Stimulated activated CD4-positive, alpha-beta T cell treated with anti-CD3 and anti-CD28 coated beads, Interleukin-1b, Interleukin-23, amount 100 ng/mL, for 1 hour (primary cell): ENCODE measurements at places on chromosomes 16 and 17.

- no peak for DNase-seq
Observed at GRCh38 chr17:337866-338265, 14.7 kb downstream of the RPH3AL start.

DNA sequence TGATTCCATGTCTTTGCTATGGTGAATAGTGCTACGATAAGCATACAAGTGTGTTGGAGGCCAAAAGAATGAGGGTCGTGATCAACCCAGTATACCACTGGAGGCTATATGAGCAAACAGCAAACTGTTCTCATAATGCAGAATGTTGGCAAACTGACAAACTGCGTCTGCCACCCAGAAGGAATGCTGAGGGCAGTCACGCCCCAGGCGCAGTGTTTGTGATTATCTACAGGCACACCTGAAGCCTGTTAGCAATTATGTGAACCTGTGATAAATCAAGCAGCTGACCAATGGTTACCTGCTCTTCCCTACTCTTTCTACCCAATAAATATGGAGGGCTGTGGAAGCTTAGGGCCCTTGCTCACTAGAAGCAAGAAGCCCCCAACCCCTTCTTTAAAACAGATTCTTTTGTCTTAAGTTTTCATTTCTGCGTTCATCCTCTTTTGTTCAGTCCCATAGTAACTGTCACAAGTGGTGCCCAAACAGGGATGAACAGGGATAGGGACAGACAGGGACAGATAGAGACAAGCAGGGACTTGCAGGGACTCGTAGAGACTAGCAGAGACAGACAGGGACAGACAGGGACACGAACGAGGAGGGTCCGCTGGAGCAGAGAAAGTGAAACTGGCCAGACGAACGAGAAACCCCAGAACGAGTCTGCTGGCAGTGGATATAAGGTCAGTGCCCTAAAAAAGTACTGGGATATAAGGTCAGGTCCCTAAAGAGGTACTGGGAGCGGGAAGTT lies 25.1 kb downstream of the CD300LG start:
- no peak for DNase-seq

GRCh38 chr17:2081564-2081963 lies 26.7 kb downstream of the HIC1 start:
- DNase-seq: no peak

- DNase-seq: no peak
Observed at GRCh38 chr16:87380403-87380802, 3.2 kb downstream of the FBXO31 start.

GRCh38 chr16:28544998-28545397 lies 6.2 kb upstream of the NUPR1 start:
- no peak for DNase-seq

DNA sequence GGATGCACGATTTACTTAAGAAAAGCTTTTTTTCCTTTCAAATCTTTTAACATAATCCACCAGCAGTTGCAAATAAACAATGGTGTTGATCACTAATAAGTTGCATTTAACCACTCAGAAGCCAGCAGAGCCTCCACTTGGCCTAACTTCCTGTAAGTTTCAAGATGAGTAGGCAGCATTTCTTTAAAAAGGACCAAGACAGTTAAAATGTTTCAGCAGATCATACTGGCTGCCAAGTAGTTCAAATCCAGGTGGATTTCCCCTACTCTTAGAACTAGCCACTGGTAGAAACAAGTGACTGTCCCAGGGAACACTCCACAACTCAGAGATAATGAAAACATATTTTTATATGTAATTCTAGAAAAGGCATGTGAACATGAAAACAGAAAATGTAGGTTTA lies 17.0 kb upstream of the RFFL start:
- no peak for DNase-seq

- no peak for DNase-seq
Observed at GRCh38 chr17:10117581-10118001, 80.8 kb downstream of the GAS7 start.

DNA sequence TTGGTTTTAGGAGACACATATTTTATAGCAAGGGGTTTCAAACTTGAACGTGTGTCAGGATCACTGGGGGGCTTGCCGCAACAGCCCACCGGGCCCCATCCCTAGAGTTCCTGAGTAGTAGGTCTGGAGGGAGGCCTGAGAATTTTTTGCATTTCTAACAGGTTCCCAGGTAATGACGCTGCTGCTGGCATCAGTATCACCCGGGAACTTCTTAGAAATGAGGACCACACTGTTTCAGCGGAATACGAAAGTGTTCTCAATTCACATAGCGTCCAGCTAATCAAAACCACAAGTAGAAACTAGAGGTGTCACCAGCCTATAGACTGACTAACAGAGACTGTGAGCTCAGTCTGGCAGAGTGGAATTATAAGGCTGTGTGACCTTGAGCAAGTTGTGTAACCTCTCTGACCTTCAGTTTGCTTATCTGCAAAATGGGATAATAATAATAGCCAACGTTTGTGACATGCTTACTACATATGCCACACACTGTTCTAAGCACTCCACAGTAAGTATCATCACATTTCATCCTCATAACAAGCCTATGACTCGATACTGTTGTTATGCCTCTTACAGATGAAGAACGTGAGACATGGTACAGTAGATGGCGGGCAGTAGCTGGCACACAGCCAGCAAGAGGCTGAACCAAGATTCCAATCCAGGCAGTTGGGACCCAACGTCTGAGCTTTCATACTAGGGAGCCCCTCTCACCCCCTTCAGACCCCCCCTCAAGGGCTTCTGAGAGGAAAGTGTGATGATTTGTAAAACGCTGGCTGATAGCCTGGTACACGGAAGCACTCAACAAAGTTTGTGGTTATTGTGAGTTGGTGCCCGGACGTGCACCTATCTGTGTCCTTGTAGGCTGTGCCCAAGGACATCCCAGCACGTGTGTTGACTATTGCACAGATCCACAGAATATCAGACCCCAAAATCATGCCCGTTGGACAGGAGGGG lies 4.6 kb upstream of the ICAM2 start:
- DNase-seq: no peak

DNA sequence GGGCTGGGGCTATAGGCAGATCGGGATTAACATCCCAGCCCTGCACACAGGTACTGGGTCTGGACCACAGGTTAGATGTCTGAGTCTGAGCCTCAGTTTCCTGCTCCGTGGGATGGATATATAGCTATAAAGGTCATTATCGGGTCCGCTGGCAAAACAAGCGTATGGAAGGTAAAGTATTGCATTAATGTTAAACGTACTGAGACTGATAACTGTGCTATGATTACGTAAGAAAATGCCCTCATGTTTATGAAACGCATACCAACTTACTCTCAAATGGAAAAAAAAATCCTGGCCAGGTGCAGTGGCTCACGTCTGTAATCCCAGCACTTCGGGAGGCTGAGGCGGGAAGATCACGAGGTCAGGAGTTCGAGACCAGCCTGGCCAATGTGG lies 135.2 kb downstream of the CCDC182 start:
- DNase-seq: no peak

GRCh38 chr16:63185235-63185780 lies 1149.1 kb upstream of the CDH8 start:
- no peak for DNase-seq

GRCh38 chr16:67702130-67702529 lies 17.0 kb downstream of the GFOD2 start:
- DNase-seq: no peak

DNA sequence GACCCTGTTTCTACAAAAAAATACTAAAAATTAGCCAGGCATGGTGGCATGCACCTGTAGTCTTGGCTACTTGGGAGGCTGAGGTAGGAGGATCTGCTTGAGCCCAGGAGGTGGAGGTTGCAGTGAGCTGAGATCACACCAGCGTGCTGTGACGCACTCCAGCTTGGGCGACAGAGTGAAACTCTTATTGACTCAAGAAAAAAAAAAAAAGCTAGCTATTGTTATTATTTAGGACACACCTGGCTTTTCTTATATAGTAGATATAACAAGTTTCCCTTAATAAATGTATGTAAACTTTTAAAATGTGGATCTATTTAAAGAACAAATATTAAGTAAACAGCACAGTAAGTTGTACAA lies 1.8 kb downstream of the RABEP2 start:
- DNase-seq: no peak

DNA sequence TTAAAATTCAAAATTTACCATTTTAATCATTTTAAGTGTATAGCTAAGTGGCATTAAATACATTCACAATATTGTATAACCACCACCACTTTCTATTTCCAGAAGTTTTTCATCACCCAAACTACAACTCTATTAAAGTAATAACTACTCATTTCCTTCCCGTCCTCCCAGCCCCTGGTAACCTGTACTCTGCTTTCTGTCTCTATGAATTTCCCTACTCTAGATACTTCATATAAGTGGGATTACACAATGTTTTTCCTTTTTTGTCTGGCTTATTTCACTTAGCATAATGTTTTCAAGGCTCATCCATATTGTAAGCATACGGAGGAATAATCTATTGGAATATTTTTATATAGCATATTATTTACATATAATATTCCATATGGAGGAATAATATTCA lies 29.7 kb downstream of the ESRP2 start:
- DNase-seq: no peak
